ENCODE measurements at places on chromosomes 5 and 9. TPM values are rescaled to one million over a fixed set of nuclear protein-coding genes. Genes with fewer than 3 reads are reported as not detected.

DNA sequence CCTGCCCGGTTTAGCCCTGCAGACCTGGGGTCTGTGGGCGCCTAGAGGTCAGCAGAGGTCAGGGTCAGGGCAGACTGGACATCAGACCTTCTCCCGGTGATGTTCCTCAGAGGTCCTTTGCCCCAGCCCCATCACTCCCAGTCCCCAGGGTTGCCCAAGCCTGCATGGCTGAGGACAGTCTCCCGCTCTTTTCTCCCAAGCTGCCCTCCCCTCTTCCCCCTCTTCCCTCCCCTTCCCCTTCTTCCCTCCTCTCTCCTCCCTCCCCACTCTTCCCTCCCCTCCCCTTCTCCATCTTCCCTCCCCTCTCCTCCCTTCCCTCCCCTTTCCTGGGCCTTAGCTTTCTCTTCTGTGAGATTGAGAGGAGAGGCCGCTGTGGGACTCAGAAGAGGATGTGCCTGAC is 10.4 kb downstream of the LHX3 start:
- H3K36me3 ChIP-seq: no peaks in the 10 kb centered on the region
- H3K27ac ChIP-seq: no peak overlapping the region
- no peak for DNase-seq
- peaks cover 26% of the 10 kb centered on the region for H3K4me1 ChIP-seq
- H3K4me3 ChIP-seq: peak overlapping the region; percentile 35
- H3K27me3 ChIP-seq: peaks cover 92% of the 10 kb centered on the region

DNA sequence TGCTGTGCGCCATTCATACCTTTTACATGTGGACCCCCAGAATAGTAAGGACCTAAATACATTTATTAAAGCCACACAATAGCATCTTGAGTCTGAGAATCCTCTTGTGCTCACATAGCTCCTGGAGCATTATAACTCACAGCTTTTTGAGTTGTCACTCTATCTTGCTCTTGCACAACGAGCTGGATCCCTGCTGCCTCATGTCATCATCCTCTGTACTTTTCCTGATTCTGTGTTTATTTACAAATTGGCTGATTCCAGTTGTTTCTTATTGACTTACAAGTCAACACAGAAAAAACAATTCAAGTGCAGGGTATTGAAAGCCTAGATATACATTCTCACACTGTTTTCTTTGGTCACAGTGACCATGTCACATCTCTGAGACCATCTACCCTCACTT is 112.9 kb downstream of the SLC1A3 start:
- no peaks in the 10 kb centered on the region for H3K27me3 ChIP-seq
- no peaks in the 10 kb centered on the region for H3K4me1 ChIP-seq
- H3K36me3 ChIP-seq: no peaks in the 10 kb centered on the region
- H3K4me3 ChIP-seq: no peak overlapping the region
- no peak for DNase-seq

The TOR4A gene
- 7.3 TPM for total RNA-seq

The AUH gene
- total RNA-seq: 32.0 TPM

The NEUROG1 gene
- not detected for total RNA-seq

DNA sequence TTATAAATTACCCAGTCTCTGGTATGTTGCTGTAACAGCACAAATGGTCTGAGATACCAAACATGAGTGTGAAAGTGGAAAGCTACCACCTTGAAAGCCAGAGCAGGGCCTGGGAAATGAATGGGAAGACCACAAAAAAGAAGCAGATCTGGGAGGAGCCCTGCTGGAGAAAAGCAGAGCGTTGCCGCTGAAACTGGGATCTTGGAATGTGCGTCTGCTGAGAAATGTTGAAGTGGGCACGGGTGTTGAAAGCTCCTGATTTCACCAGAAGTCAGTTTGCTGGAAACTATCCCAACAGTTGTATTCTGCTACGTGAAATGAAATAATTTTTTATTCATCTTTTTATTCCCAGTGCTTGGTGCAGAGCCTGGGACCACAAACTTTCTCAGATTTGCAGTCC is 40.0 kb downstream of the NUDT12 start:
- DNase-seq: no peak
- no peak overlapping the region for H3K27ac ChIP-seq
- H3K36me3 ChIP-seq: no peaks in the 10 kb centered on the region
- H3K4me3 ChIP-seq: no peak overlapping the region
- H3K4me1 ChIP-seq: peaks cover 7% of the 10 kb centered on the region

DNA sequence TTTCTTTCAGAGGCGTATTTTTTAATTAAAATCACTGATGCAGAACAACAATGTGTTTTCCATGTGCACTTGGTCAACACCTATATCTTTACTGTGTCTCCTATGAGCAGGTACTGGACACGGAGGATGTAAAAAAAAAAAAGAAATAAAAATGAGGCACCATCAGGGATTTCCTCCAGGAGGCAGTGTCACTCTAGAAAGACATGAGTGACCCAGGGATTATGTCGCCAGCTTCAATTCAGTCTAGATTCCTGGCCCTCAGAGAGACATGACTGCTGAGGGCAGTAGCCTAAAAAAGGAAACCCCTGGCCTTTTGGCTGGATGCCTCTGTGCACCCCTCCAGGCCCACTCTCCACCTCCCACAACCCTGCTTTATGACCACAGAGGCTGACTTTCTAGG is 18.3 kb upstream of the IL33 start:
- peaks cover 5% of the 10 kb centered on the region for H3K4me1 ChIP-seq
- H3K36me3 ChIP-seq: no peaks in the 10 kb centered on the region
- H3K4me3 ChIP-seq: no peak overlapping the region
- no peak for DNase-seq

The RNF183 gene
- total RNA-seq: 0.17 TPM
